ENCODE measurements at places on chromosomes 4 and X.

DNA sequence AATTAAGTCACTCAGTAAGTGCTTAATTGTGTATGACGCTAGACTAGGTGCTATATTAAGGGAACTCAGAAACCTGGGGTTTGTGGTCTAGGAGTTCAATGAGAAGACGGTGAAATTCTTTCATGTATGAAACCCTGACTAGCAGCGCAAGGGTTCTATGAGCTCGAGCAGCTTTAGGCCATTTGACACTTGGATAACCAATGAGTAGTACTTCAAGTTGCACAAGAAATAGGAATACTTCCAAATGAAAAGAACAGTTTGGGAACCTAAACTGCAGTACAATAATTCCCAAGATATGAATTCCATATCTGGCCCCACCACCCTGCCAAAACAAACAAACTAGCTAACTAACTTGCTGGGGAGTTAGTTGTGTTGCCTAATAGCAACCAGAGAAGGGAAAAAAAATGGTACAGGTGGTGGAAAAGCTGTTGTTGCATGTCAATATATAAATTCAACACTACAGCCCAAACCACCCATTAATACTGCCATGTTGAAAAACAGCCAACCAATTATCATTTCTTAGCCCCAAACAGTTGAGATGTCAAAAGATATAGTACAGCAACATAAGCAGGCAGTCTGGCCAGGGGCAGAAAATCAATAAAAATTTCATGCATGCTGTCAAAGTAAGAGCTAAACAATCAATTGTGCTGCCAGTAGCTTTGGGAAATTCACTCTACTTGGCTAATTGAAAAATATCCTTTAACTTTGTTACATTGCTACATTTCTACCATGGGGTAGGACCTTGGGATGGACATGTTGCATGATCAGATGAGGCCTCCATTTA is 54.6 kb upstream of the MCF2 start:
- no peak for DNase-seq

GRCh38 chr4:77430847-77431246 is 174.8 kb upstream of the CXCL13 start:
- no peak for DNase-seq

GRCh38 chr4:69078852-69079251 is 17.4 kb upstream of the UGT2B7 start:
- DNase-seq = no peak

GRCh38 chrX:13293700-13294099 is 26.2 kb downstream of the ATXN3L start:
- no peak for DNase-seq

Data from stimulated activated CD8-positive, alpha-beta memory T cell treated with anti-CD3 and anti-CD28 coated beads, Interleukin-4, amount 100 ng/mL, for 4 hours (primary cell).